Right ventricle myocardium superior (tissue), 1 donor: ENCODE measurements at places on chromosomes 3 and 15. TPM values are rescaled to one million over a fixed set of nuclear protein-coding genes. Genes with fewer than 3 reads are reported as not detected.

- DNase-seq = no peak
Measured at GRCh38 chr3:69371816-69372215, 14.1 kb downstream of the FRMD4B start.

DNA sequence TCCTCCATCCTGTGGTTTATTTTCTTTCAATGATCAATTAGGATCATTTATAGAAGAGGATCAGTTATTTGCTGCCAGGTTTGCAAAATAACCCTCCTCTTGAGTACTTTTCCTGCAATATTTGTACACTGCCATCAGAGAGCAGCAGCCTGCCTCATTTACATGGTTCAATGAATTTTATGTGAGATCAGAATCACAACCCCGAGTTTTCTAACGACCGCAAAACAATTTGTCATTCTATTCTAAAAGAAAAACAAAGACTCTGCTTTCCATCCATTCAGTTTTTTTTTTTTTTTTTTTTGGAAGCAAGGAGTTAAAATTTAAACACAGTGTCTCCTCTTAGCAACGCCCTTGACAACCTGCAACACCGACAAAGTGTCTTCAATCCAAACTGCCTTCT, 146.9 kb downstream of the RAB11A start:
- DNase-seq = no peak

DNA sequence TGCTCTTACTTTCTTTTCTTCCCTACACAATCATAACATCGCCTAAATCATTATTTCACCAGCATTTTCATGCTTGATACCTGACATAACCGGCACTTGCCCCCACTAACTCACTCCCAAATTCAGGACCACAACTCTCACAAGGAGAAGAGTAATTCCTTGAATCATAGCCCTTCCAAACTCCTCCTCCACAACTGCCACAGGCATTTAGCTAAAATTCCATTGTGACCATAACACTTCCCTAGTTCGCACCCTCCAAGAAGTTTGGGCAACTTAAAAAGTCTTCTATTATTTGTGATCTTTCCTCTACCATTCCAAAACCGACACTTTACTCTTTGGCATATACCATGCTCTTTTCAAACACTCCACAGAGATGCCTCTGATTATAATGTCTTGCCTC, 59.4 kb upstream of the XRN1 start:
- DNase-seq = no peak

- no peak for DNase-seq
Measured at GRCh38 chr15:69308949-69309348, 10.2 kb downstream of the PAQR5 start.

Gene OR5K2
- not detected for total RNA-seq

Gene PARP16
- 4.4 TPM for total RNA-seq

DNA sequence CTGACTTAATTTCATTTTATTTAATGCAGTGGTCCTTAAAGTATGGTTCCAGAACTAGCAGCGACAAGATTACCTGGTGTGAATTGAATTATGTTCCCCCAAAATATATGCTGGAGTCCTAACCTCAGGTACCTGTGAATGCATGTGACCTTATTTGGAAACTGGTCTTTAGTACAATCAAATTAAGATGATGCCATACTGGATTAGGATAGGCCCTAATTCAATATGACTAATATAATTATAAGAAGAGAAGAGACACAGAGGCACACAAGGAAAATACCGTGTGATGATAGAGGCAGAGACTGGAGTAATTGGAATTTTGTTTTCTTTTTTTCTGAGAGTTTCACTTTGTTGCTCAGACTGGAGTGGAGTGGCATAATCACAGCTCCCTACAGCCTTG, 12.6 kb upstream of the SPATA16 start:
- DNase-seq = no peak

GRCh38 chr15:90539789-90540188, 10.1 kb downstream of the CRTC3 start:
- DNase-seq = no peak

DNA sequence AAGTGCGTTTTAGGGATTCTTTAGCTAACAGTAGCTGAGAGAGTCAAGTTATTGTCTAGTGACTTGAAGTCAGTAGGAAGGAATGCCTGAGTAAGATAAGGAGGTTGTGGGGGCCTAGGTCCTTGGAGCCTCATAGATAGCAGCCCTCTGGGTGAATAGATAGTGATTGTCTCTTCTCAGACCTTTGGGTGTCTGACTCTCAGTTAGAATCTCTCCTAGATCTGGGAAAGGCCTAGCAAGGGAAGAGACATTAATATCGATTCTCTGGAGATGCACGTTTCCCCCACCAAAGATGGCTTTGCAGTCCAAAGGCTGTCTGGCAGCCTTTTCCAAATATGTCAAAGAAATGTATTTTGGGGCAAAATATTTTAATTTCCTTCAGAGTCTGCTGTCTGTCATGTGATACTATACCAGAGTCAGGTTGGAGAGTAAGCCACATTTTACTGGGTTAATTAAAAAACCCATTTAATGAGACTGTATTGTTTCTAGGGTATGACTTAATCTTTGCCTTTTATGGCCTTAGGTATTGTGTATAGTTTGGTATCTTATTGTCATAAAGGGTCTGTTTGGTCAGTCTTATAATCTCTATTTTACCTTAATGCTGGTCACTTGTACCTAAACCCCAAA, 92.2 kb downstream of the ST6GAL1 start:
- DNase-seq = no peak

Gene CXCR6
- 0.22 TPM for total RNA-seq

GRCh38 chr3:10419637-10420232, 85.7 kb downstream of the ATP2B2 start:
- DNase-seq = no peak

- DNase-seq = no peak
Measured at GRCh38 chr3:42497009-42497731, 5.3 kb upstream of the VIPR1 start.

DNA sequence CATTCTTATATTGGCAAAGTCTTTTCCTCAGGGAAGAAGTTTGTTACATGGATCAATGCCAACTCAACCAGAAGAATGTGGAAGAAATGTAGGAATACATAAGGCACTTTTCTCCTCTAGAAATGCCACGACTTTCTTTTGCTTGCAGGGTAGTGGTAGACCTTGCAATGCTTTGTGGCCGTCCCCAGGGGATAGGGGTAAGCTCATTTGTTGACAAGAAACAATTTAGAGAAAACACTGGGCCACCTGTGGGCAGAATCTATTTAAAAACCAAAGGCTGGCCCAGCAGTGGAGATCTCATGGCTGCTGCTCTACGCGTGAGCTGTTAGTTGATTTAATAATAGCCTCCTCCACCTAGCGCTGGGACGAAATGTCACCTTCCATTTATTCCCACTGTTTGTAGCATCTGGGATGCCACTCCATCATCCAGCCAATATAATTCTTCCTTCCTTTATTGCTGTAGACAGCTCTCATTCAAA, 64.6 kb upstream of the PFN2 start:
- no peak for DNase-seq

DNA sequence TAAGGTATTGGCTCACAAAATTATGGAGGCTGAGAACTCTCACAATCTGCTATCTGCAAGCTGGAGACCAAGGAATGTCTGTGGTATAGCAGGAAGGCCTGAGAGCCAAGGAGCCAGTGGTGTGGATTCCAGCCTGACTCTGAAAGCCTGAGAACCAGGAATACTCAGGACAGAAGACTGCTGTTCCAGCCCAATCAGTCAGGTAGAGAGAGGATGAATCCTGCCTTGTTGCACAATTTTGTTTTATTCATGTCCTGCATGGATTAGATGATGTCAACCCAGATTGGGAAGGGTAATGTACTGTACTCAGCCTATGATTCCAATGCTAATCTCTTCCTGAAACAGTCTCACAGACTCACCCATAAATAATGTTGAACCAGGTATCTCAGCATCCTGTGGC, 312.4 kb upstream of the KCNMB2 start:
- no peak for DNase-seq

DNA sequence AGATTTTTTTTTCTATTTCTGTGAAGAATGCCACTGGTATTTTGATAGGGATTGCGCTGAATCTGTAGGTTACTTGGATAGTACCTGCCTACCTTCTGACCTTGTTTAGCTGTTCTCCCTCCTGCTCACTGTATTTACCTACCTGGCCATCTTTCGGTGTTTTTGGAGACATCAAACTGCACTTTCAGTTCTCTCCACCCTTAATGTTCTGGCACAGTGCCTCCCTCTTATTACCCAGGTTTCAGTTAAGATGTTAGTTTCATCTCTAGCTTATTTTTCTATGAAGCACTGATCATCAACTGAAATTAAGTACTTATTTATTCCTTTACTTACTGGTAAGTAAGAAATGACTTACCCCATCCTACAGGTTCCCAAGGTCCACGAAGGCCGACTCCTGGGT, 74.4 kb upstream of the KLHL25 start:
- no peak for DNase-seq

Gene RPP14
- 22.5 TPM for total RNA-seq

DNA sequence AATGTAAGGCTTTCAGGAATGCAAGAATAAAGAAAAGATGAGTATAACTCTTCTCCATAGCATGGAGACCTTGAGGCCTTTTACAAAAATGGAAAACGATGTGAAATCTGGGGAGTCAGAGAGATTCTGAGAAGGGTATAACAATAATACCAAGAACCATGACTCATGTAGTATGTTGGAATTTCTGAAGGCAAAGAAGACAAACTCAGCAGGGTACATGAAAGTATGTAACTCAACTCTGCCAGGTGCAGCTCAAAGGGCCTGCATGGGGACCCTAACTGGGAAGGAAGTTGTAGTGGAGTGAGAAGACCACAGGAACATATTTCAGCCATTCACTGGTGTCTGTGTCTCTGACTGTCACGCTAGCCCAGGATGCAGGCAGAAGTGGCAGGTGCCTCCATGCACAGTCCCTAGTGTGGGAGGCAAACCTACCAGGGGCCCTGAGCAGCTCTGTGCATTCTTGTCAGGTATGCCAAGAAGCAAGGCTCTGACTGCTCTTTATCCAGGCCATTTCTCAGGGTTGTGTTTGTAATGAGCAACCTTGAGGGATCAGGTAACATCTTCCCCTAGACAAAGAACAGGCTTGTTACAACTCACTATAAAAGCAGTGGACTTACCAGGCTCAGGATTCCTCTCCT, 57.2 kb downstream of the GPR156 start:
- DNase-seq = no peak

- peak; percentile 94 for DNase-seq
Measured at GRCh38 chr3:157081626-157082210, 78.2 kb downstream of the CCNL1 start.

- no peak for DNase-seq
Measured at GRCh38 chr3:39268549-39268900, 11.3 kb downstream of the CX3CR1 start.
